Epithelial cell of prostate (primary cell): ENCODE measurements at places on chromosomes 5 and 9.

DNA sequence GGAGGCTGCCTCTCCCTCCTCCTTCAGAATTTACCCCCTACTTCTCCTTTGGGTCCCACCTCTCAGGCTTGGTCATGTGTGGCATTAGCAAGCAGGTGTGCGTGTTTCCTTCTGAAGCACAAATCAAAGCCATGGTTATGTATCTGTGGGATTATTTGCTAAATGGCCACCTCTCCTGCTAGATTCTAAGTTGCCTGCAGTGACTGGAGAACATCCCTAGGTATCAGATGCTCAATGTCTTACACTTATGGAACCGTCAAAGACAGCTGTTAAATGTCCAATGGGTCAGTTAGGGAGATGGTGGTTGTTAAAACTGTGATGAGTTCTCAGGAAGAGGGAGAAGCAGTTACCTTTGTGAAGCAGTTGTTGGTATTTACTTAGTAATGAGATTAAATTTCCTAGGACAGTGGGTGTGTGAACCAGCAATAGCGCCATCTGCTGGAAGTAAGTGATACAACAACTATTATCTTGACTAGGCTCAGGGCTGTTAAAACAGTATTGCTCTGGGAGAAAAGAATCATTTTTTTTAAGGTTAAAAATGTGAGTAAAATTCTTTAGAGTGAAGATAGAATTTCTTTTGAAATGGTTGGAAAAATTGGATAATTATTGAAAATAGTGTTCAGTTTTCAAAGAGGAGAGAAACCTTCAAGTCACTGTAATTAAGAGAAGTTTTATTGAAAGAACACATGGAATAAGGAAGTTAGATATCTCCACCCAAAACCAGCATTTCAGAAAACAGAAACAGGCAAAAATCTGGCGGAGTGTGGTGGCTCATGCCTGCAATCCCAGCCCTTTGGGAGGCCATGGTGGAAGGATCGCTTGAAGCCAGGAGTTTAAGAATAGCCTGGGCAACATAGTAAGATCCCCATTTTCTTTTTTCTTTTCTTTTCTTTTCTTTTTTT, 71.3 kb downstream of the TMC1 start:
- no peak for DNase-seq

DNA sequence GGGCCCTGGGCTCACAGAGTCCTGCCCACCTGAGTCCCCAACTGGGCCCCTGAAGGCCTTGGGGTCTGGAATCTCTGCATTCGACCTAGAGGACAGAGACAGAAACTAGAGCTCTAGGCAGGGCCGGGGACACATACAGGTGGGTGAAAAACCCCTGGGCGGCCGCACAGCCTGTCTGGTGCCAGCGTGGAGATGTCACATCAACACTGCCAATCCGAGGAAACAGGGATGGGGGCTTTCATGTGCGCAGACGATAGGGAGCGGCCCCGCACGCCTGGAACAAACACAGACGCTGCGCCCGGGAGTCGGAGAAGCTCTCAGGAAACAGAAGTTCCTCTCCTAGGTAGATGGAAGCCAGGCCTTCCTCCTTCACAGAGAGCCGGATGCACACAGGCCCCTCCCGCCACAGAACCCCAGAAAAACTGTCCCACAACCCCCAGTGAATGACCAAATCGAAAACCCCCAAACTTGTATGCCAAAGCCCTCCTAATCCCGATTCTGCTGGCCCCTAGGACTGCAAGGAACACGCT, 1.8 kb downstream of the GRM6 start:
- DNase-seq, result no peak

- peak; percentile 16 for DNase-seq
Observed at GRCh38 chr5:167049043-167049663, 1242.3 kb upstream of the WWC1 start.

DNA sequence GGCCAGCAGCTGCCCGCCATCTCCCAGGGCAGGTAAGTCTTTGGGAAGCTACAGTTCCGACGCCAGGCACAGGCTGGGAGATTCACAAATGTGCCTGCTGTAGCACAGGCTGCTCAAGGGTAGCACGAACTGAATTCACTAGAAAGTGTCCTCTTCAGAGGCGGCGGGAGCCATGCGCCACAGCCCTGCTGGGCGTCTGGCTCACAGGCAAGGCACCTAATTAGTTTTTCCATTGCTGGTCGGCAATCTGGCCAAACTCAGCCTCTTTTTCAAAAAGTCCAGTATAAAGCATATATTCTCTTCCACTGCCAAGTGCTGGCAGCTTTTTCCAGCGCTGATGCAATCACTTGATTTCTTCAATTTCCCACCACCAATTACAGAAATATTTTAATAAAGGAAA, 128.9 kb upstream of the RAPGEF1 start:
- no peak for DNase-seq

DNA sequence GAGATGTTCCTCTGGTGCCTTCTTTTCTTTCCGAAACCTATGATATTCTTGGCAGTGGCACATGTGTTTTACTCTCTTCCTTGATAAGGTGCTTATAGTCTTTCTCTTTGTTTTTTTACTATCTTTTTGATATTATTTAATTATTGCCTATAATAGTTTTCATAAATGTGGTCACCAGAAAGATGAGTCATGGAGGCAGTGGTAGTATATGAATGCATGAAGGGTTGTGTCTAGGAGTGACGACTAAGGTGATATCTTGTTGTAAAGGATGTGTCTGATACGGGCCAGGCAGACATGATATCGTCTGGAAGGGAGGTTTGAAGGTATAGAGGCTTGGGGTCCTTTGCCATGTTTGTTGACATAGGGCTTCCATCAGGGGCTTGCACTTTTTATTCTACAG, 36.8 kb downstream of the SLC44A1 start:
- no peak for DNase-seq

DNA sequence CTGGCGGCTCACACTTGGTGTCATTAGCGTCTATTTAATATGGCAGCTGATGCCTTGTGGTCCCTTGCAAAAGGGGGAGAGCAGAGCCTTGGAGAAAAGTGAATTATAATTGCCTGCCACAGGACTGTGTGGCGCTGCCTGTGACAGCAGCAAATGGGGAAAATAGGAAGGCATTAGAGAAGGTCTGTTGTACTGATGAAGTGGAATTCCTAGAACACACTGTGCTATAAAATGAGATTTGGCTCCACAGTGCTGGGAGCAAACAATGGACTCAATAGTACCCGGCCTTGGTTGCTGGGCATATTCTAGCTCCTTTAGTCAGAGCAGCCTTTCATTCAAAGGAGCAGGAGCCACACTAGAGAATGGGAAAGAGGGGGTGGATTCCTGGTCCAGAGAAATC, 21.3 kb downstream of the SEMA6A start:
- DNase-seq, result no peak

DNA sequence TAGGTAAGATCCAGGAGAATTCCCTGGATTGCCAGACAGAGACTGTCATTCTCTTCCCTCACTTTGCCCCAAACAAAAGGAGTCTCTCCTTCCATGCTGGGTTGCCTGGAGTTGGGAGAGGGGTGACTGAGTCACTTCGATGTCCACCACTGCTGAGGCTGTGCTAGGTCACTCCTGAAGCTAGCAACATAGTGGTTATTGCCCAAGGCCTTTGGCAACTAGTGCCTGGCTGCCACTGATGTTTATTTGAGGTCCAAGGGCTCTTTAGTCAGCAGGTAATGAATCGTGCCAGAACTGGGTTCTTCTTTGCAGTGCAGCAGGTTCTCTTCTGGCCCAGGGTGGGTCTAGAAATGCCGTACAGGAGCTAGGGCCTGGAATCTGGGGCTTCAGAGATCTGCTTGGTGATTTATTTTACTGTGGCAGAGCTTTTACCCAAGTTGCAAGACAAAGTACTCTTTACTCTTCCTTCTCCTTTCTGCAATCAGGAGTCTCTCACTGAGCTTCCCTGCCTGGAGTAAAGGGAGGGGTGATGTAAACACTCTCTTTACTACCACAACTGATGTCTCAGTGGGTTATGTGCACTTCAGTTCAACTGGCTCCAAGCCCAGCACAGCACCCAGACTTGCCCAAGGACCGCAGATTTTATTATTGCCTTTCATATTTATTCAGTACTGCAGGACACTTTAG, 155.7 kb upstream of the SH3GL2 start:
- DNase-seq, result no peak

- DNase-seq, result no peak
Observed at GRCh38 chr5:61587125-61587524, 255.1 kb downstream of the ZSWIM6 start.

GRCh38 chr5:93305984-93306383, 275.0 kb downstream of the NR2F1-AS1 start:
- DNase-seq, result no peak

GRCh38 chr9:121013911-121014310, 36.2 kb downstream of the C5 start:
- DNase-seq, result no peak

DNA sequence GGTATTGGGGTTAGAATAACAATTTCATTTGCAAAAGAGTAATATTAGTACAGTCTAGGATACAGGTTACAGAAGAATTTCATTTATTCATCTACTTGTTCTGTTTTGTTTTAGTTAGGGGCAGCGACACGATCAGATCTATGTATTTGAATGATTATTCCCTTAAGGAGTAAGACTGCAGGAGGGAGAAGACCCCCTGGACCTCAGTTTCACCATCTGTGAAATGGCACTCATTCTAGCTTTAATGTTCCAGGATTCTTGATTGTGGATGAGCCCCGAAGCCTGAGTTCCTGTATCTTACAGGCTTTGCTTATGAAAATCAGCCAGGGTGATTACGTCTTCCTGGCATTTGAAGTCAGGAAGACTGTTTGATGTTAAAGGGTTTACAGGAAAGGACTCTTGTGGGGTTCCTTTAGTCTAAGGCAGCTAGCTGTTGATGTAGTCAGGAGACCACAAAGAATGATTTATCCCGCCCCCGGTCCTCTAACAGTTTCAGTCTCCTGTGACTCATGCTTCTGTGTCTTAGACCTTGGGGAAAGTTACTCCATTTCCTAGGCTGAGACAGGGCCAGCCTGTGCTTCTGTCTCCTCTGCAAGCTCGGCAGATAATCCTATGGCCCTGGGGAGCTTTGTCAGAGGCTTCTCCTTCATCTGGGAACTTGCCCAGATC, 11.5 kb downstream of the SMIM3 start:
- peak; percentile 96 for DNase-seq

GRCh38 chr5:1247811-1248210, 22.6 kb downstream of the SLC6A18 start:
- DNase-seq, result no peak

DNA sequence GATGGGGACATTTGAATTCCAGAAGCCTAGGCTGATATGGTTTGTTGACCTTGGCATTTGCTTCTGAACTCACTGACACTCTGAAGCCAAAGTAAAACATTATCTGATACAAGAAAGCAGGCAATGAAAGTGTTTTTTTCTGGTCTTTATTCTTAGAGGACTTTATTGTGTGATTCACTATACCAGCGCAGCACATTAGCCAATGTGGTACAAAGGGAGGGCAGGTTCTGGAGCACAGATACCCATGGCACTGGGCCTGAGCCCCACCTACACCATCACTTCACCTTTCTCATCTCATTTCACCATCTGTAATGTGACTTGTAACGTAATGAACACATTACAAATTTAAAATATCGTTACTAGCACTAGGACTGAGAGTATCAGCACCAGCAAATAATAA, 89.7 kb upstream of the ZNF366 start:
- peak; percentile 24 for DNase-seq

DNA sequence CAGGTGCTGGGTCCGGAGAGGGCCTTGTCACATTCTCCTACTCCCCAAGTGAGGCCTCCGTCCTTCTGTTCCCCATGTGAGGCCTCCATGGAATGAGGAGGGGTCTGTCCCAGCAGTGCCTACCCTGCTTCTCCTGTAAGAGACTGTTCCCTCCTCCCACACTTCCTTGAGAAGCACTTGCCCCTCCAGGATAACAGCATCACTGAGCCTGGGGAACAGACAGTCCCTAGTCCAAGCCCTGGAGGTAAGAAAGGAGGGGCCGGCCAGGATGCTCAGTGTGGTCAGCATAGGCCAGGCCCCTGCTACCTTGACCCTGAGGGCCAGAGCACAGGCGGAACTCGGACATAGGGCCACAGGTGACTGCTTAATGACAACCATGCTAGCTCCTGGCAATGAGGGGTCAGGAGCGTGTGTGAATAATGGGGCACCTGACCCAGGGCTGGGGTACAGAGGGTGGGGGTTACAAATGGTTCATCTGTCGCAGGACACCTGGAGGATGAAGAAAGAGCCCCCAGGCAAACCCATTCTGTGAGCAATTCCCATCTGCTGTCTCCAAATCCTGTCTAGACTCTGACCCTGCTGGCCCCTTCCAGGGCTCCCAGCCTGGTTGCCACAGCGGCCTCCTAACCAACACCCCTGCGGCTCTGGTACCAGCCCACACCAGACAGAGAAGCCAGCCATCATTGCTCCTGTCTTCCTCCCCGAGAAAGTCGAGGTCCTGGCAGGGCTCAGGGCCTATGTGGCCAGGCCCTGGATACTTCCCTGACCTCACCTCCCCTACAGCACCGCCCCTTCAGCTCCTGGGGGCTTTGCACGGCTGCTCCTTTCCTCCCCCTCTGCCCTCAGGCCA, 20.3 kb downstream of the RALGDS start:
- DNase-seq, result no peak
